Activated naive CD4-positive, alpha-beta T cell treated with anti-CD3 and anti-CD28 coated beads, Interleukin-2, amount 50 U/mL, for 16 hours (primary cell): ENCODE measurements at places on chromosomes 7 and 10.

DNA sequence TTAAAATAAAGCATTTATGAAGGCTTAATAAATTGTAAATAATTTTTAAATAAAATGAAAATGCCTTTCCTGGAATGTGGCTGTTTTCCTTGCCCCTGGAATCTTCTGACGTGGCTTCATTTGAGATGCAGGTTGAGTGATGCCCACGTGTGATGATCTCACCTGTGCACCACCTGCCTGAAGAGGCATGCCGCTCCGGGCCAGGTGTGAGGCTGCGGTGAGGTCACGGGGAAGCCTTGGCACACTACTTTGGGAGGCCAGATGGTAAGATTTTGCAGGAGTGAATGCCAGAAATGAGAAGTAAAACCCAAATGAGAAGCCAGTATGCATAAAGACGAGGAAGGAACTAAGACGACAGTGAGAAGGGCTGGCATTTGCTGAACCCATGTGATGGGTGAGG is 36.2 kb downstream of the GOT1 start:
- DNase-seq: no peak

DNA sequence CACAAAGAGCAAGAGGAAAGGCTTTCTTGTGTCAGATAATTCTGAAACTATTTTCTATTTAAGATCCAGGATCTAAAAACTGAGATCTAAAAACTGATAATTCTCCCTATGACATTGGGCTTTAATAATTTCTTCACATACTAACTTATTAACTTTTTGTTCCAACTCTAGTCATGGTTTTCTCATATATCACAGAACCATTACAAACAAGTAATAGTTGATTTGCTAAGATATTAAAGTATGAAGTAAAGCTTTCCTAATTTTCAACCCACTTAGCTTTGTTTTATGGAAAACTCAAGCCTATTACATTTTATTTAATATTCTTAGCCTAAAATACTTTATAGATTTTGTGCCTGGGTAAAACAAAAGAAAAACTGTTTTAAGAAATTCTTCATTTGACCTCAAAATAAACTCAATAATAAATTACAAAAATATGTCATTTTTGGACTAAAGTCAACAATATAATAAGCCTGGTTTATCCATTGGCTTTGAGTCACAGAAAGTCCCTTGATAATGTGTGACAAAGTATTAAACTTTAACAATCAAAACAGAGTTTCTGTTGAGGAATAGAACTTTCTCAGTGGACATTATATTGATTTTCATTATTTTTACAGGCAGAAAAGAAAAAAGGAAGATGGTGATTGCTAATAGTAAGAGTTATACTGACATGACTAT is 1142.9 kb upstream of the SORCS1 start:
- no peak for DNase-seq

GRCh38 chr10:91680487-91680886 is 47.6 kb upstream of the PPP1R3C start:
- DNase-seq: no peak

GRCh38 chr7:149773446-149774236 is at the start of gene ZNF467:
Gene ZNF467 (minus strand): TSS chr7:149773588. CDS start chr7:149771032, 2,556 bp downstream.
- peak; percentile 51 for DNase-seq

DNA sequence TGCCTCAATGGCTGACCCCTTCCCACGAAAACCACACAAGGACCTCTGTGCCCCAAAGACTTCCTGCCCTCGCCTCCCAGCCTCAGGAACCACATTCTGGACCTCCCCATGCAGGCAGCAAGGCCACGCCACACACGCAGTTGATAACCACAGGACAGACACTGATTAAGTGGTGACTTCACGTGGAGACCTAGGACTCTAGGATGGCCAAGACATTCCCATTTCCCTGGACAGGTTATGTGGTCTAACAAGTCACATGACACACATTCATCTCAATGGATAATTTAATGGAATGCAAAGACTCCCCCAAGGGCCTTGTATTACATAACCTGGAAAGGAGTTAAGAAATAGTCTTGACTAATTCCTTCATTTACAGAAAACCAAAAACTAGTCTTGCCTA is 110.2 kb downstream of the LARP4B start:
- no peak for DNase-seq

- DNase-seq: no peak
Measured at GRCh38 chr10:79463578-79464496, 18.4 kb upstream of the ZCCHC24 start.

DNA sequence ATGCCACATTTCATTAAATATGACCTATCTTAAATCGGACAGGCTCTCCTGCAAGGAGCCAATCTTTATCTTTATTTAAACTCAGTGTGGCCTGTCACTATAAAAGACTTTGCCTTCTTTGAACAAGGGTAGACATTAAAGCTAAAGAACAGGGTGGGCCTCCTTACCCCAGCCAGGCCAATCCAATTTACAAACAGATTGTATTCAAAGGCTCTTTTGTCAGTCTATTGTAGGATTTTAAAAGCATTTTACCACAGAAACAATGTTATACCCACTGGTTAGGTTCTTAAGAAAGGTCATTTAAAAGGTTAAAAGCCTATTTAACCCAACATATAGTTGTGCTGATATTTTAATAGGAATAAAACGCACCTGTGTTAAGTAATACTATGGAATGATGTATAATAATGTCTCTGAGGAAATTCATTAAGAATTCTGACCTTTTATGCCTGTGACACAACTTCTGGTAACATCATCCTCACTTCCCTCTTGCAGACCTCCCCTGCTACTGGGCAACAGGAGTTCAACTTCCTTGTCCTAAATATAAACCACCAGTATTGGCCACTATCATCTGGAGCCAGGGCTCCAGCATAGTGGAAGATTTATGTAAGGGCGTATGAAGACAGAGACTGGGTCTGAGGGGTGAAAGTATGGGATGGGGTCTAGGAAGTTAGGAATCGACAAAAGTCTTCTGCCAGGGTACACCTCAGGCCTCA is 32.5 kb downstream of the MTERF1 start:
- DNase-seq: no peak

- no peak for DNase-seq
Measured at GRCh38 chr10:89390476-89391225, 1.8 kb upstream of the IFIT1 start.

DNA sequence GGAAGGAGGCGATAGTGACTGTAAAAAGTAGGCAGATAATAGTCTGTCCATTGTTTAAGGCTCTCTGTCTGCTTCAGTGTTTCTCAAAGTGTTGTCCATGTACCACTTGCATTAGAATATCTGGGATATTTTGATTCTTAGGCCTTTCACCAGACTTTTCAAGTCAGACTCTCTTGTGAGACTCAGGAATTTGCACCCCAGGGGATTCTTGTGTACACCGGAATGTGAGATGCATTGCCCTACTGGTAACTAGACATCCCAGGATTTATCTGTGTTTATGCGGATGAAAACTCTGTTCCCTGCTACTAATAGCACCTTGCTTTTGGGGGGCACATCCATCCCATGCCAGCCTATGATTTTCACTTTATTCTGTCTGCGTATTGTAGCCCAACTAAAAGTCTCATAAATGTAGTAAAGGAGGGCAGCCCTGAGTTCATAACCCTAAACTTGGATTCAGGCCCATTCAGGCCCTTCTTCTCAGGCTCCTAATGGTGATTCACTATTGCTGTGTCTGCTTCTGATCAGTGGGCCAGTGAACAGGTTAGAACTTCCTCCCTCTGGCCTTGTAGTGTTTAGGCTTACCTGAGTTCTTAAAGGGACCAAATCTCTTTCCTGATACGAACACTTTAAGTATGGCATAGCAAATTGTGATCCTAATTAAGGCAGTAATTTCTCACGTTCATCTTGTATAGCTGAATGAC is 71.8 kb upstream of the RPA3 start:
- DNase-seq: no peak

DNA sequence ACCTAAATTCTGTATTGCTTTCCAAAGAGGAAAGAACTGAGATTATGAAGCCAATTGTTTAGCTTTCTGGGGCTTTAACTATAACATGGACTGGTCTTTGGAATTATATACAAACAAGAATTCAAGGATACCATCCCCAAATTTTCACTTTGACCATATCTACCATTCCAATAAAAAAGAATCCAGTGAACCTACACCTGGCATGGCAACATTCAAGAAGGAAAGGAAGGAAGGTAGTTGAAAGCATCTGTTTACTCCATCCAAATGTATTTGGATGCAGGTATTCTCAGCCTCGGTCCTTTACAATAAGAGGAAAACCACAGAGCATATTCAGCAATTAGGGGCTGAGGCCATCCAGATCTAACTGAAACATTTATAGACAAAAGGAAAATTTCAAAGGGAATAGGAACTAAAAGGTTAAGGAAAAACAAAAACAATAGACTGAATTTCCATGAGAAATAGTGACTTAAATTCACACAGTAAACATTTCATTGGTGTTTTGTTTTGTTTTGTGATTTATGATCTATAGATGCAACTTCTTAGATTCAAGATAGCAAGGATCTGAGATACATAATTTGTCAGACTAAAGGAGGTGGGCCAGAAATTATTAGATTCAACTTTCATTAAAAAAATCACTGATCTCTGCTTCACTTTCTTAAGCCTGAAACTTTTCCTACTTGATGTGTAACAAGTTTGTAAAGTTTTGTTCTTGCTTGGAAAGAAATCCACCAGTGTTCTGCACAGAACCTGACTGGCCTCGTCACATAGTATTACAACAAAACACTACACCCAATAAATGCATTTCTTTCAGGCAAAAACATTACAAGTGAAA is 12.7 kb downstream of the SKIDA1 start:
- no peak for DNase-seq

DNA sequence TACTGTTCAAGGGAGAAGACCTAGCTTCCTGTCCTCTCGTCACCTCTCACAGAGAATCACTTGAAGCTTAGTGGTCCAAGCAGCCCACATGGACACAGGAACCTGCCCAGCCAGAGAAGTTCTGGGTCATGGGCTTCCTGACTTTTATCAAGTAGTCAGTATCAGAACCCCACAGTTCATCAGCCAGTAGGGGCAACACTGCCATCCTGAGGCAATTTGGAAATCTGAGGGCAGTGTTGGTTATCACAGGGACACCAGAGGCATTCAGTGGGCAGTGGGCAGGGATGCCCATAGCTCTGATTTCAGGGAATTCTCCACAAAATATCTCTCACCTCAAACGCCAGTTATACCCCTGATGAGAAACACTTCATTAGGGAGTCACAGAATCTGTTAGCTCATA is 22.5 kb upstream of the MGAM2 start:
- no peak for DNase-seq

DNA sequence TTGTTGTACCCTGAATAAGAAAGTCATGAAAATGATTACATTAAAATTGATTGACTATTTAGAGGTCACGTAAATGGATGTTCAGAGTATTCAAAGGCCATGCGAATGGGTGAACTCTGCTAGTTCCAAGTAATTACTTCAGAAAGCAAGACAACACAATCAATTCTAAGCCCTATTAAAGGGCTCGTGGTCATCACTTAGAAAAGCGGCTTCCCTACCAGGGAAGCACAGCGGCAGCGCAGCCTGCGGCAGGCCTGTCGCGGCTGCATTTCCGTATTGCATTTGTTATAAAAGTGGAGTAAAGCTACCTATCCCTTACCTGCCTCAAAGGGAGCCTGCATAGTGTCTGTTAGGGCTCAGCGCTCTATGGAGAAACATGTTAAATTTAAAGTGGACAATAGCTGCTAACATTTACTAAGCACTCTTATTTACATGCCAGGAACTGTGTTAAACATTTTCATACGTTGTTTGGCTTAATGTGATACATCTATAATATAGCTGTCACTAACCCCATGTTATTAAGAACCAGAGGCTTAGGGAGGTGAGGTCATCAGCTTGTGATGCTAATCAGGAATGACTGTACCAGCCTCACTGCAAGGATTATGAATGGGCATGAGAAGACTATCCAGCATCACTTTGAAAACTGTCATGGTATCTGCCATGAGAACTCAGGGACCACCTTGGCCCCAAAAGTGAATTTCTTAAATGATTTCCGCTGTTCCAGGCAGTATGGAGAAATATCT is 187.5 kb downstream of the CELF2 start:
- DNase-seq: no peak

DNA sequence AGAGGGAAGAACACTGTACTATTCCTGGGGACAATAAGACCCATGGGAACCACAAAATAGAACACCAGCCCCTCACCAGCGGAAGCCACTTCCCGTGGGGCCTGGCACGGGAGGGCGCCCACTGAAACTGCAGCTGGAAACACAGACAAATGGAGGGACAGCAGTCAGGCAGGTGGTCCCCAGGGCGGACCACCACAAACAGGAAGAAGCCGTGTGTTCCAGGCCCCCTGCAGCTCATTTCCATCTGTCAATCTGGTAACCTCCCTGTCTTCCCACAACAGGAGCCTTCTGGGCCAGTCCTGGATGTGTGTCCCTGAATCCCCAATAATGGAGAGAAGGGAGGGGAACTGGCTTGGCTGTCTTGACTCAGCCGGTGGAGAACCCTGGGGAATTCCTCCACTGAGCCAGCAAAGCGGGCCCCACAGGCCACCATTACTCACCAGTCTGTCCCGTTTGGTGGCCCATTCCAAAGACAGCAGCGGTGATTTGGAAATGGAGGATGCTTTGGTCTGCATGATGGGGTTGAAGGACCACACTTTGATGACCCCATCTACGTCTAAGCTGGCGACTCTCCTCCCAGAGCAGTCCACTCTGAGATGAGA is 16.7 kb downstream of the WDR91 start:
- no peak for DNase-seq

- DNase-seq: no peak
Measured at GRCh38 chr10:104230490-104230889, 1.7 kb downstream of the CFAP43 start.

GRCh38 chr7:108824840-108825580 is 255.3 kb downstream of the DNAJB9 start:
- DNase-seq: no peak

DNA sequence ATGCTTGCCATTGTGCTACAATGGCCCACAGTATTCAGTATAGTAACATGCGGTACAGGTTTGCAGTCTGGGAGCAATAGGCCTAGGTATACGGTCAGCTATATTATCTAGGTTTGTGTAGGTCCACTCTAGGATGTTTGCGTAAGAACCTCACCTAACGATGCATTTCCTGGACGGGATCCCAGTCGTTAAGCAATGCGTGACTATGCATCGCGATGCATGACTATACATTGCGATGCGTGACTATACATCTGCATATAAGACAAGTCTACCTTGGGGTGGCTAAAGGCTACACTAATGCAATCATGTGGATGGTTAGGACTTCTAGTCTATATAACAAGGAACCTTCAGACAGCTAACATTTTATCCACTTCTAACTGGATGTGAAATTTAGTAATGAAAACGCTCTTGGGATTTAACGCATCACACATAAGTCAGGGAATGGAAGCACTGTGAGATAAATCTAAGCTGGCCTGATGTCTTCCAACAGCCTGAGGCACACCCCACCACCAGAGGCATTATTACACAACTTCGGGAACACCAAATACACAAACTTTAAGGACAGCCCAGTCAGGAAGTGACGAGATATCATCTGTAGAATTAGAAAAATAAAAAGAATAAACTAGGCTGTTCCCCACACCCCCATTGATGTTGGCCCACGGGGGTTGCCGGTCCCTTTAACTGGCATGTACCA is 9.2 kb downstream of the GNA12 start:
- no peak for DNase-seq

DNA sequence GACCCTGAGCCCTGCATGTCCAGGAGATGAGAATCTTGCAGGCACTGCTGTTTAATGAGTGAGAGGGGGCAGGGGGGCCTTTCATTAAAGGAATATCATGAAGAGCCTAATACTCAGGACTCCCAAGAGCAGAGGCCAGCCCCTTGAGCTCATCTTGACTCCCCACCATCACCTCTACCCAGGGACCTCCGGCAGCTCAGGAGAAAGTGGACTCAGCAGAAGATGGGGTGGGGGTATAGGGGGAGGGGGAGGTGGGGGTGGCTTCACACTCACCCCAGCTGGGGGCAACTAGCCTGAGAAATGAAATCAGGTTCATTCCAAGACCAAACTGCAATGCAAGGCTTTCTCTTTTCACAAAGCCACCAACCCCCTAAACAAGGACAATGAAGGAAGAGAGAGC is 575.6 kb upstream of the MKI67 start:
- DNase-seq: no peak
